ENCODE measurements at places on chromosomes 5 and 9.
A peak's percentile ranks its signal among the peaks of the same experiment; 100 is the strongest.

DNA sequence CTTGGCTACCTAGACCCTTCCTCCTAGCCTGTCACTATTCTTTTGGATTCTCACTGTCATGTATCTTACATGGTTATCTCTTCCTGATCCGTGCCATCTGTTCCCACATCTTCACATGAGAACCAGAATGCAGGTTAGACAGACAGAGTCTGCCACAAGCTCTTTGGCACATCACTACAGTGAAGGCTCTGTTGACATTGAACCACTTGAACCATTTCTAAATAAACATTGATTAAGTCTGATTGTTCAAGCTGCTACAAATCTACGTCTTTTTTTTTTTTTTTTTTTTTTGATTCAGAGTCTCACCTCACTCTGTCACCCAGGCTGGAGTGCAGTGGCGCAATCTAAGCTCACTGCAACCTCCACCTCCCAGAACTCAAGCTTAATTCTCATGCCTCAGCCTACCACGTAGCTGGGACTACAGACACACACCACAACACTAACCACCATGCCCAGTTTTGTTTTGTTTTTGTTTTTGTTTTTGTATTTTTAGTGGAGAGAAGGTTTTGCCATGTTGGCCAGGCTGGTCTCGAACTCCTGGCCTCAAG lies 85.1 kb upstream of the LRRTM2 start:
- DNase-seq: no peak

DNA sequence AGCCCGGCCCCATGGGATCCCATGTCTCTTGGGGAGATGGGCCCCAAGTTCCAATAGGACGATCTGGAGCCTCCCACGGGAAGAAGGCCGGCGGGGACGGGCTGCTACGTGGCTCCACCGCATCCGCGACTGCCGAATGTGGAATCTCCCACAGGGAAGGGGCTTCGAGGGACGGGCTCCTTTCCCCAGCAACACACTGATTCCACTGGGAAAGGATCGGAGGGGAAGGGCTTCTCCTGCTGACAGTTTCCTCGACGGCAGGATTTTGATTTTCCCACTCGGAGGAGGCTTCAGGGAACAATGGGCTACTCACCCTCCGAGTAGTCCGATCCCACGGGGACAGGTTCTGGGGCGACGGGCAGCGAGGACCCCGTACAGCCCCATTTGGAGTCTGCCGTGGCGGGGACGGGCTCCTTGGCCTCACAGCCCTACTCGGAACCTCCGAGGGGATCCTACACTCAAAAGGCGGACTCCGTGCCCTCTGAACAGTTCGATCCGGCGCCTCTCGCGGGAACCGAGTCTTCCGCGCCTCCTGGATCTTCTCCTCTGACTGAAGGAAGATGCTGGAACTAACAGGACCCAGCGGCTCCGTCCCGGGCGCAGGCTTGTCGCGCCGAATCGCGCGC lies 1.3 kb downstream of the PROB1 start:
- DNase-seq: no peak

GRCh38 chr5:97923997-97924396 lies 741.0 kb upstream of the RIOK2 start:
- DNase-seq: no peak

GRCh38 chr9:96646081-96646991 lies 8.8 kb downstream of the PRXL2C start:
- DNase-seq: peak; percentile 32

DNA sequence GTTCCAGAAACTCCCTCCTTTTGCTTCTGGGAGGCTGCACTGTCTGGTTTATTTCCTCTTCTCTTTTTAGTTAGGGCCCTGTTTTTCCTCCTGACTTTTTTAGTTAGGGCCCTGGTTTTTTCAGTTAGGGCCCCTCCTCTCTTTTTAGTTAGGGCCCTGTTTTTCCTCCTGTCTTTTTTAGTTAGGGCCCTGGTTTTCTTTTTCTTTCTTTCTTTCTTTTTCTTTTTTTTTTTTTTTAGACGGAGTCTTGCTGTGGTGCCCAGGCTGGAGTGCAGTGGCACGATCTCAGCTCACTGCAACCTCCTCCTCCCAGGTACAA lies 15.1 kb downstream of the GSN start:
- no peak for DNase-seq

GRCh38 chr5:127746756-127747155 lies 43.6 kb downstream of the CCDC192 start:
- peak; percentile 18 for DNase-seq

- DNase-seq: no peak
Observed at GRCh38 chr5:180140079-180140554, 68.6 kb upstream of the RNF130 start.

- DNase-seq: no peak
Observed at GRCh38 chr5:168781941-168782571, 202.9 kb upstream of the PANK3 start.

- DNase-seq: no peak
Observed at GRCh38 chr9:130042406-130042884, 544 bp downstream of the FNBP1 start.

- peak; percentile 49 for DNase-seq
Observed at GRCh38 chr5:135462304-135462703, 10.2 kb upstream of the TIFAB start.

- no peak for DNase-seq
Observed at GRCh38 chr5:3216386-3216785, 379.2 kb upstream of the IRX1 start.

DNA sequence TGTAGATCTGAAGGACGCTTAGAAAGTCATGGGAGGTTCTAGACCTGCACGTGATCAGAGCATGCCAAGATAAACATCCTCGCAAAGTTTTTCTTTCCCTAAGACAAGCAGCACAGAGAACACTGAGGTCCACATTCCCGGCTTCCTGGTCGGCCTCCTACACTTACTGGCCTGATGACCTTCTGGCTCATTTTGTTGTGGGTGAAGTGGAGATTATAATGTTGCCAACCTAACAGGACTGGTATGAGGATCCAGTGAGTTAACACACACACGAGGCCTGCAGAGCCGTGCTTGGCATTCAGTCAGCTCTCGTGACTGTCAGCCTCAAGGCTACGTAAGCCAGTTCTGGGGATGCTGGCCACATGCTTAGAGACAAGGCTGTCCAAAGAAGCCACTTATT lies 186.0 kb downstream of the TENT4A start:
- no peak for DNase-seq

- DNase-seq: no peak
Observed at GRCh38 chr9:111198936-111199335, 131.1 kb downstream of the OR2K2 start.
